ENCODE measurements at places on chromosomes 11 and 22. TPM values are rescaled to one million over a fixed set of nuclear protein-coding genes. Genes with fewer than 3 reads are reported as not detected.
A peak's percentile ranks its signal among the peaks of the same experiment; 100 is the strongest.

DNA sequence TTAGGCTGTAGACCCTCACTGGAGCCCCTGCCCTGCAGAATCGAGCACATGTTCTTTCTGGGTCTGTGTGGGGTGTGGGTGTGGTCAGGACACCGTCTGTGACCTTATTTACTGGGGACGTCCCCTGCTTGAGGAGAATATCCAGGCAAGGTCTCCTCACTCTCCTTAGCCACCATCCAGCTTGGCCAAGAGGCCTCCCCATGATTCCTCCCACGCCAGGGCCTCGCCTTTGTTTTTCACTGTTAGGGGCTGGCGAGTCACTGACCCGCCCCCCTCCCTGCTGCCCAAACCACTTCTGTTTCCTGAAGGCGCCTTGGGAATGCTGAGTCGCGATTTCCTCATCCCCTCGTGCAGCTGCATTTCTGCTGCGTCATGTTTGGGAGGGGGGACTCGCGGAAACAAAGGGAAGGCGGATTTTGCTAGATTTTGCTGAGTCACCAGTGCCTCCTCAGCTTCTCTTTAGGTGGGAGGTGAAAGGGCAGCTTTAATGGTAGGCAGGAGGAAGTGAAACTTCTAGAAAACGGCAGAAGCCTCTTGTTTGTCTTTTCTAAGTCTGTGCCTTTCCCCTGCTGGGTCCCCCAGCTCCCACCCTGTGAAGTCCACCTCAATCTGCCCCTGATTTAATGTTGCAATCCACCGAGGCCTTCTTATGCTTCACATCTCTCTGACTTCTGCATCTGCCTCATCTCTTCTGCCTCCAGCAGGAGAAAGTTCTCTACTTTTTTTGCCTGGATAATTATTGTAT is 4.0 kb upstream of the HMOX1 start:
- DNase-seq = peak; percentile 96

GRCh38 chr11:63574856-63575602 is 11.8 kb upstream of the PLAAT2 start:
- no peak for DNase-seq

DNA sequence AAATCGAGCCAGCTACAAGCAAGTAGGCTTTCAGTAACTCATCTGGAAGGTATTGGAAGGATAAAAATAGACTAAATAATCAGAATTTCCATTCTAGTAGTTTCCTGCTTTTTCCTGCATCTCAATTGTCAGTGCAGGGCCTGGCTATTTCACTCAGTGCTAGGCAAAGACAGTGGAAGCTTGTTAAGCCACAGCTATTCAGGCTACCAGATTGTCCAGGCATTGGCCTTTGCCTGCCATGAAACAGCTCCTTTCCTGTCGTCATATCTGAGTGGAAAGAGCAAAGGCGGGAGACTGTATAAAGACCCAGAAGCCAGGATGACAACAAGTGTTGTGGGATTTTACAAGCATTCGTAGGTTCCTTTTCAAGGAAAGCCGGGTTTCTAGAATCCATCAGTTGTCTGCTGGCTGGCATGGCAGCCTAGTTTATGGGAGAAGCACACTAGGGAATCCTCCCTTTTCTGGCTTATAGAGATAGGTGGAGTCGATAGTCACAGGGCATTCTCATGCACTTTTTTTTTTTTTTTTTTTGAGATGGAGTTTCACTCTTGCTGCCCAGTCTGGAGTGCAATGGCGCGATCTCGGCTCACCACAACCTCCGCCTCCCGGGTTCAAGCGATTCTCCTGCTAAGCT is 2.0 kb upstream of the TNRC6B start:
- DNase-seq = no peak

GRCh38 chr22:31870890-31871289 is 73.4 kb upstream of the YWHAH start:
- DNase-seq = no peak

GRCh38 chr22:20887375-20887774 is 28.6 kb downstream of the SNAP29 start:
- DNase-seq = no peak

DNA sequence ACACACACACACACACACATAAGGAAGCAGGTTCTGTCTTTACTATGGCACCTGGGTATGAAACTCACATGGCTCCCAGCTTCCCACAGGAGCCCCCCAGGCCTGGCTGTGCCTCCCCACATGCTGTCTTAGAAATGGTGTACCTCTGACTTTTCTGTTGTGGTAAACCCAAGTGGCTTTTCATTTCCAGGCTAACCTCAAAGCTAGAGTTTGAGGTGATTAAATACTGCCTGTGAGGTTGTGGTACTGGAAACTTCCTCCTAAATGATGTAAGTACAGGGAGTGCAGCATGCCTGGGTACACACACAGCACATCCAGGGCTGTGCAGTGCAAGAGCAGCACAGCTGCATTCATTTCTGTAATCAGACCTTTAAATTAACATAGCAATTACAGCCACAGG is 34.4 kb downstream of the ME3 start:
- no peak for DNase-seq

DNA sequence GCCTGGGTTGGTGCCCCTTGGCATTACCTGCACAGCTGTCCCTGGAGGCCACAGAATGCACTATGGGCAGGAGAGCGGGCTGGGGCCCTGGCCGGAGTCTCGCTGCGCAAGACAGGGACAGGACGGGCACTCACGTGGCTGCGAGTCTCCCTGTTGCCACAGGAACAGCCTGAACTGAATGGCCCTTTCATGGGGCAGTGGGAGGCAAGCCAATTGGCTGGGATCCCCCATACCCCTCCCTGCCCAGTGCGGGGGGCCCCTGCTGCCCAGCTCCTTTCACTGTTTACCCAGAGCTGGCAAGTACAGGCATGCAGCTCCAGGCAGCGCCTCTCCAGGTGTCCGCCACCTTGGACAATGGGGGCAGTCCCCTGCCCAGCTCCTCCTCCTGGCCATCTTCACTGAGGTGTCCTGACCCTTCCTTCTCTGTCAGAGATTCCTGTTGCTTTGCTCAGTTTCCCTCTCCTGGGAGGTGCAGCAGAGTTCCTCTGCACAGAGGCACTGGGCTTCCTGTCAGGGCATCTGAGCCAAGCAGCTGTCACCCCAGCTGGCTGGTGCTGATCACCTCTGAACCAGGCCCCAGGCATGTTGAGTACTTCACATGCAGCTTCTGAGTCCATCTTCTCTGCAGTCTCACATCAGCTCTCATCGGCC is 5.2 kb downstream of the USP2 start:
- no peak for DNase-seq

GRCh38 chr22:33018232-33018864 is 39.8 kb downstream of the SYN3 start:
- peak; percentile 45 for DNase-seq

GRCh38 chr11:118918128-118918685 is 7.5 kb downstream of the BCL9L start:
- peak; percentile 89 for DNase-seq

DNA sequence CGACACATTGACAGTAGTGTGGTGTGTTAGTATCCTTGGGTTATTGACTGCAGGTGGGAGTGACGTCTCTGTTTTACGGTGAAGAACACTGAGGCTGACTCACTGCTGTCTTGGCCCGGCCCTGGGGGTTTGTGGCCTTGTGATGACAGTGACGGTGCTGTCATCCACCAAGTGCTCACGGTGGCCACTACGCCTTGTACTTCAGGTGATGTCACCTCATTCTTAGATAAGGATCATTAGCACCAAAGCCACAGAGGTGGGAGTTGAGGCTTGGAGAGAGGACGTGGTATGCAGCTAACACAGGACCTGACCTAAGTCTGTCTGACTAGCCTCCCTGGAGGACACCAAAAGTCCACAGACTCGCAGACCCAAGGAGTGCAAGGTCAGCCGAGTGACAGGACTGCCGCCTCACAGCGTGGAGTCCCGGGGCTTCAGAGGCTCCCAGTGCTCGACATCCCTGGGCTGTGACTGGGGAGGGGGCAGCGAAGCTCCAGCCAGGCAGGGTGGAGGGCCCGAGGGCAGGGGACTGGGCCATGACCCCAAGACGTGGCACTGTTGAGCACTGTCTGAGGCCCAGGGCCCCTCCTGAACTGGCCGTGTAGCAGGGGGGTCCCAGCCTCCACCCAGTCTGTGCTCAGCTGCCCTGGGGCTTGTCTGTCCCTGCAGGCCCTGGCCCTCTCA is 56.5 kb downstream of the NAT10 start:
- DNase-seq = no peak

GRCh38 chr11:69153661-69154060 is 2.1 kb upstream of the SMIM38 start:
- no peak for DNase-seq

DNA sequence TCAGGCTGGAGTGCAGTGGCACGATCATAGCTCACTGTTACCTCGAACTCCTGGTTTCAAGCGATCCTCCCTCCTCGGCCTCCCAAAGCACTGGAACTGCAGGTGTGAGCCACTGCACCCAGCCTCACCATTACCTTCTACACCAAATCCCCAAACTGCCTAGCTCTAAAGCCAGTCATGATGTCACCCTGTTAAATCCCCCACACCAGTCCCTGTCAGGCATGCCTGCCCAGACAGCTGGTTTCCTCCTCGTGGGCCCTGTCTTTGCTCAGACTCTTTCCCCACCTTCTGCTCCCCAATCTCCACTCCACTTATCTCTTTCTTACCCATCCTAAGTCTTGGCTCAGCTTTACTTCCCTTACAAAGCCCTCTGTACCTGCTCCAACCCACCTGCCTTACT is 12.5 kb upstream of the EXPH5 start:
- no peak for DNase-seq

- DNase-seq = peak; percentile 22
Observed at GRCh38 chr11:82927264-82927880, 25.8 kb downstream of the DDIAS start.

GRCh38 chr11:70246196-70246595 is 24.3 kb upstream of the PPFIA1 start:
- DNase-seq = no peak

DNA sequence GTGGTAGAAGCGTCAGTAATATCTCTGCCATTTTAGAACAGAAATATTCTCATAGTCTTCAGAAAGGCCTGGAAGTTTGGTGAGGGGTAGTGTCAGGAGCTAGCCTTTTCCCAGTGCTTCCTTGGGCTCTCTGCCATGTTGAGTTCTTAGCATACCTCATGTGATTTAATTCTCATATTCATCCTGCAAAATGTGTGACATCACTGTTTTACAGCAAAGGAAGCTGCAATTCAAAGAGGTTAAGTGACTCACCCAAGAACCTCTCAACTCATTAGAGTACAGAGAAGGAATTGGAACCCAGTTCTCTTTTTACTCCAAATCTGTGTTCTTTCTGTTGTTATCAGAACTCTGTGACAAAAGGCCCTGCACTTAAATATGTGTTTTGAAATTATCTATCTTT is 72.1 kb downstream of the RNF169 start:
- no peak for DNase-seq

DNA sequence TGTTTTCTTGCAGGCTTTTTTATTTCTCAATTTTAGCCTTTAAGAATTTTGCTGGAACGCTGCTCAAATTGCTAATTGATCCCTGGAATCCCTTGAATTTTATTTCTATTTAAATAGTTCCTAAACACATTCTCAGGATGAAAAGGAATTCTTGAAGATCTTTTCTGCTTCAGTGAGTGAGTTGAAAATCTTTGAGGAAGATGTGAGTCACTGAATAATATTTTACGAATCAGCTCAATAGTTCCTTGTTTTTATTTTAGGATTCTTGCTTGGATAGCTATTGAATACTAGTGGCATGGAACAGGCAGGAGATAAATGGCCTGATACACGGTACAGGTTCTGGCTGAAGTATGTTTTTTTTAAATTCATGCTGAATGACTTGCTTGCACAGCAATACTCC is 194.6 kb upstream of the CCDC90B start:
- no peak for DNase-seq

- no peak for DNase-seq
Observed at GRCh38 chr11:116637766-116638165, 135.0 kb downstream of the BUD13 start.

GRCh38 chr11:87059596-87060390 is 22.1 kb downstream of the TMEM135 start:
- DNase-seq = no peak

Gene IGLL5
- polyA plus RNA-seq = not detected

Gene RAG2
- 0.94 TPM for polyA plus RNA-seq

Gene ATF4
- 272 TPM for polyA plus RNA-seq

Gene HTR3A
- polyA plus RNA-seq = 0.11 TPM

Gene TRIM48
- not detected for polyA plus RNA-seq

Gene SPDYC
- not detected for polyA plus RNA-seq

Gene TRIM64C
- not detected for polyA plus RNA-seq

Gene IGF2
- 615 TPM for polyA plus RNA-seq

Gene ARRB1
- 27.8 TPM for polyA plus RNA-seq

Gene CD151
- polyA plus RNA-seq = 225 TPM

Gene RAG1
- polyA plus RNA-seq = 3.0 TPM
